ENCODE measurements at places on chromosomes 2 and 18.

DNA sequence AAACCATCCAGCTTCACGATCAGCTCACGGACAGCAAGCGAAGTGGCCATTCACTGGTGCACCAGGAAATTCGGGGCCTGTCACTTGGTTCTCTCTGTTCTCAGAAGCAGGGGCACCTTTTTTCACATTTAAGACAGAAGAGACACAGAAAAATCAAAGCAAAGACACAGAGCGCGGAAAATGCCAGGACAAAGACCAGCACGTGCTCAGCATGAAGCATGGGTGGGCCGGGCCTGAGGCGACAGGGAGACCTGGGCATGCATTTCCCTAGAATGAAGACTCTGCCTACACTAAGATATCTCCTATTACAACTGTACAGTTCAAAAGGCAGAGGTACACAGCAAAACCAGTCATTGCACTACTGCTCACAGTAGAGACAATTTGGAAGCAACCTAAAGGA is 117.4 kb upstream of the ID2 start:
- DNase-seq, result no peak

GRCh38 chr2:134758633-134759032 is 39.8 kb upstream of the TMEM163 start:
- no peak for DNase-seq

DNA sequence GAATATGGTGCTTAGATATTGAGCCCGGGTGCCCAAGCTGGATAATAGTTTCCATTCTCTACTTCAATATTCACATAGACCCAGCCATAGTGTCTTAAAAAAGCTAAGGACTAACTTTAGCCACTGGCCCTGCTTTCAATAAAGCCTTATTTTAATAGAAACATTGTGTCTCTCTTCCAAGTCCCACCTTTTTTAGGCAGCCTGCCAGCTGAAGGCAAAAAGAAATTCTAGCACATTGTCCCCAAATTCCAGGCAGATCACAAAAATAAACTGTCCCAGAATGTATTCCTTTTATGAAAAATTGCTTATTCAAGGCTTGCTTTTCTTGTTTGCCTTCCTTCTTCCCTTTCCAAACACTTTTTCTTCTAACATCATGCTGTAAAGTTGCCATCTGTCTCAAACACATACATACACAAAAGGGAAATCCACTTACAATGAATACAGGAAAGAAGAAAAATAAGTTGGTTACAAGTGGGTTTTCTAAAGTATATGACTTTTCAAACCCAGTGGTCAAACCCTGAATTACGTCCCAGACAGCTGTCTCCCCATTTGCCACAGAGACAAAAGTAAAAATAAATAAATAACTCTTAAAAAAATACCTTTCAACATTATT is 778.5 kb downstream of the BCL11A start:
- DNase-seq, result no peak

GRCh38 chr2:178469219-178469849 is 9.1 kb downstream of the FKBP7 start:
- no peak for DNase-seq

- DNase-seq, result no peak
Measured at GRCh38 chr2:66122516-66122915, 312.4 kb upstream of the MEIS1 start.

- DNase-seq, result no peak
Measured at GRCh38 chr2:70202236-70202806, 11.5 kb upstream of the C2orf42 start.

Measured in NCI-H187 treated with DMSO at 0.1 percent for 48 hours (cell line).